ENCODE measurements at places on chromosomes 5 and 9.

DNA sequence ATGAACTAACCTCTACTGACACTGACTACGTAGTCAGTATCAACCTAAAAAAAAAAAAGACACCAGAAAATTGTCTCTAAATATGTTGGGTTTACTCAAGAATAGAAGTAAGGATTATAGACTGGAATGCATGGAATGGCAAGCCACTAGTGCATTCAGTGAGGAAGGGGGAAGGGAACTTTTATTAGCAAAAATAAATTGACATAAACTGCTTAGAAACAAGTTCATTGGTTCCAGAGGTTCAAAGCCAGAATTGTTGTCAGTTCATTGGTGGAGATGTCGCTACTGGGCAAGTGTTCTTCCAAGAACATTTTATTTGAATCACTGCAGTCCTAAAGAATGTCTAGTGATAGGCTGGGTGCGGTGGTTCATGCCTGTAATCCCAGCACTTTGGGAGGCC, 26.1 kb upstream of the AOPEP start:
- no peak for DNase-seq

DNA sequence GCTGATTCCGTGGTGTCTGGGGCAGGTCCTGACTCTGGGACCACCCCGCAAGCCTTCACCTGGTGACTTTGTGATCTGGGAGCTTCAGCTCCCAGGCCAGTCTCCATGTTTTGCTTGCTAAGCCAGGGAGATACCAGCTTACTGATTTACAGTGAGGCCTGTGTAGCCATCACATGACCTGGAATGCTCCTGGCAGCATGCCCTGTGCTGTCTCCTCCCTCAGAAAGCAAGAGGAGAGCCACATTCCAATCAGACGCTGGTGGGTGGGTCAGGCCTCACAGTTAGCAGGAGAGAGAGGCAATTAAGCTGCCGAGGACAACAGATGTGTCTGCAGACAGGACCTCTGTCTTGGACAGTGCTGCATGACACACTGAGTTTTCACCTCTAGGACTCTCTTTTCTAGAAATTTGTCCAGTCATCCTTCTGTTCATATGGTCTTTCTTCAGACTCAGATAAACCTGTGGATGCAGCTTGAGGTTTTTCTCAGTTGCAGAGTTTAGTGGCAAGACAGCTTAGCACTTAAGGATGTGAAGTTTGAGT, 24.4 kb upstream of the GRPEL2 start:
- no peak for DNase-seq

- DNase-seq = no peak
These were observed 439.3 kb downstream of the TLE1 start for GRCh38 chr9:81250041-81250440.

DNA sequence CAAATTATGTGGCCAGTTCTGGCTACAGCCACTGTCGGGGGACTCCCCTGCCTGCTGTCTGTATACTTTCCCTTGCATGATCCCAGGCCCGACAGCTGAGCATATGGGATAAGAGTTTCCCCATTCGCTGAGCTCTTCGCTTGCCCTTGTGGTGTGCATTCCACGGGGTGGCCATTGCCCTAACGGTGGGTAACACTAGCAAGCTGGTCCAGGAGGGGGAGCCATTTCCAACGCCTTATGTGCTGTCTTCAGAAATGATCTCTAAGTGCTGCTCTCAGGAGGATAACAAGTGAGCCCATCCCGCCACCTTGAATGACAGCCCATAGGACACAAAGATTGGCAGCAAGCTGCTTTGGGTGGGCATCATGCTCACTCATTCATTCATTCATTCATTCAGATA, 190.9 kb downstream of the FSTL4 start:
- DNase-seq = peak; percentile 3

- no peak for DNase-seq
These were observed 199.1 kb upstream of the SLC30A5 start for GRCh38 chr5:68894673-68895072.

DNA sequence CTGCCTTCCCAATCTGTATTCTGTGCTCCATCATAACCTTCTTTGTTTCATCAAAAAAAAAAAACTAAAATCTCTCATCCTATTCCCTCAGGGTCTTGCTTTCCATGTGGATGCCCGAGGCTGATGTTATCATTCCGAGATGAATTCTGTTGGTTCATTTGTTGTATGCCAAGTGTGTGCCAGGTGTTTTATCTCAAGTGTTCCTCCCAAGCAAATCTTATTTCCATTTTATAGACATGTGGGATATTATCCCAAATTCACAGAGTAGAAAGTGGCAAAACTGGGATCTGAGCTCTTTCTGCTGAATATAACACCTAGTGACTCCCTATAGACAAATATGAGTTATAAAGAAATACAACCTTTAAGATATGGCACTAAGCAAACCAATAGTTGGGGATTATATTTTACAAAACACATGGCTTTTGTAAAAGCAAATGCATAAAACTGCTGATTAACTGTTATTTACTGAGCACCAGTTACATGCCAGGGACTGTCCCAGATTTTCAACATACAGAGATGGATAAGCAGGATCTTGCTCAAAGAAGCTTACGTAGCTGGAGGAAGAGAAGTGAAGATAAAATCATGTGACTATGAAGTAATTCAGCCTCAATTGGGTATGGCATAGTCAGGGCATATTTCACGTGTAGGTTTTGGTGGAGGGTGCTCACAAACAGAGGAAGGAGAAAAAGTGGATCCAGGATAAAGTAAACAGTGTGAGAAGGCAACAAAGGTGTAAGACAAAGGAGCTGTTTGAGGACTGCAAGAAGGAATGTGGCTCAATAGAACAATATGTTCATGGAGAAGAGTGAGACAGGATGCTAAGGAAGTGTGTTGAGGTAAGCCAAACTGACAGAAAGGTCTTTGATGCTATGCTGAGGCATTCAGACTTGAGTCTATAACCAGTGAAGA, 143.3 kb upstream of the ADAMTSL1 start:
- no peak for DNase-seq

DNA sequence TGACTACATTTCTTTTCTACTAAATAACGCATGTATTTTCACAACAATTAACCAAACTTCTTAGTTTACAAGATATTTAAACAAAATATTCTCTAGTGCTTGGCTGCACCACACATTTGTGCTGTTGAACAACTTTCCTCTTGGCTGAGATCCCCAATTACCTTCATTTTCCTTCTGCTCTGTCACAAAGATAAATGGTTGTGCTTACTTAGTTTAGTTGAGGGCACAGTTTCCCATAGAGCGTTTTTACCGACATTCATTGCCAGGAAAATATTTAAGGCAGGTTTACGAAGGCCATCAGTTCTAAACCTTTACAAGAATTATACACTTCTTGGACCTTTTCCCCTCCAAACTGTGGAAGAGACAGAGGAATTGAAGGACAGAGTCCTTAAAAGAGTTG, 60.7 kb downstream of the PRUNE2 start:
- DNase-seq = no peak

DNA sequence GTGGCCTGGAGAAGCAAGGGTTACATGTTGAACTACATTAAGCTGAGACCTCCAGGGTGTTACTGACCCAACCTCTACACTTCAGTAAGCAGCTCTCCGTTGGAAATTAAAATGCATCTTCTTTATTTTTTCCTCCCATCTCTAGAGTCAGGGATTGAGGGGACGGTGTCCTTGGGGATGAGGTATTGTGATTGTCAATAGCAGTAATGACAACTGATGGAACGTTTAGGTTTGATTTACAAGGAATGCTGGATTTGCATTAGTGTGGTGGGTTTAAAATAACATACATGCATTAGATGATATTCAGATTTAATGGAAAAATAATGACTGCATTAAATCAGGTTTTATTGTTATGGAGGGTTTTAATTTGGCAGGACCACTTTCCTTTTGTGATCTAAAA, 82.9 kb upstream of the NTRK2 start:
- DNase-seq = no peak

DNA sequence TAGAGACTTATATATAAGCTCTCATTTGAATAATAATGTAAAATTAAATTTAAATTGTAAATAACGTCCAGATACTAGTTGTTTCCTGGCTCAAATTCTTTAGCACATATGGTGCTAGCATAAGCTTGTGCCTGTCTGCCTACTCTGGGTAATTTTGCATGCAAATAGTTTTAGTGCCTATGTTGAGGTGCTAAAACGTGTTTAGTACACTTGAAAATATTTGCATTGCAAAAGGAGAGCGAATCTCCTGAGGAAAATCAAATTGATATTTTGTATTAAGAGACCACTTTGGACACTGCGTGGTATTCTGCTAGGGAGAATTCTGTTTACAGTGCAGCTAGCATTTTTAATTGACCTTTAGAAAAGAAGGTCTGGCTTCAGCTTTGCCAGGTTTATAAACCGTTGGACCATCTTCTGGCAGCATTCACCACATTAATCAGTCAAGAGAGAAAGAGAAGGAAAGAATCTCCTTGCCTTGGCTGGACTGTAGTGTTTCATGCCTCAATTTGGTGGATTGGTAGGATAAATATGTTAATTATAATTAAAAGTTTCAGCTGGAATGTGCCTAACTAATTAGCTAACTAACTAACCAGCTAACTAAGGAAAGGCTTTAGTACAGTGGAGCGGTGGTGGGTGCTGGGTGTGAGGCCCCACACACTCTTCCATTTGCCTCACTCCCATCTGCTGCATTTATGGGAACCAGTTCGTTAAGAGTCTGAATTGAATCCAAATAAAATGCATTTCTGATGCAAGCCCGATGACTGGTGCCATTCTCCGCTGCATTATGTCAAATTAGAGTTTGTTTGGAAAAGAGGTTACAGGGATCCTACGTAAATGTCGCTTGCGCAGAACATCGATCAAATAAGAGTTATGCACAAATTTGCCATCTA, 150.1 kb upstream of the MPDZ start:
- no peak for DNase-seq

GRCh38 chr5:14960120-14960462, 88.5 kb upstream of the ANKH start:
- DNase-seq = no peak

GRCh38 chr5:179194941-179195381, 134.8 kb downstream of the ZNF354C start:
- DNase-seq = no peak

GRCh38 chr5:132020568-132021339, 9.3 kb upstream of the ACSL6 start:
- DNase-seq = no peak

DNA sequence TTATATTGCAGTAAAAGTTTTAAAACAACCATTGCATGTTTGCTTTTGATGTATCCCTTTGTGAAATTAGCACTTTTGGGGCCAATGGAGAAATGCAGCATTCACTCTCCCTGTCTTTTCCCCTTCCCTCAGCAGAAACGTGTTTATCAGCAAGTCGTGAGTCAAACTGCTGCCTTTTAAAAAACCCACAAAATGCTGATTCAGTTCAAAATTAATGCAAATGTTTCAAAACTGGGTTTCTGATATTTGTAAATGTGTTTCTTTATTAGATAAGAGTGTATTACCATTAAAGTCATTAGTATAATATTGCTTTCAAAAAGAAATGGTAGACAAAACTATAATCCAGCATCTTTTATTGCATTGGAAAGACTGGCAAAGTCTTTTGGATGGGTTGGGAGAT, 47.3 kb downstream of the RAD23B start:
- DNase-seq = no peak

- DNase-seq = no peak
These were observed 37.2 kb downstream of the NTNG2 start for GRCh38 chr9:132199056-132199455.

DNA sequence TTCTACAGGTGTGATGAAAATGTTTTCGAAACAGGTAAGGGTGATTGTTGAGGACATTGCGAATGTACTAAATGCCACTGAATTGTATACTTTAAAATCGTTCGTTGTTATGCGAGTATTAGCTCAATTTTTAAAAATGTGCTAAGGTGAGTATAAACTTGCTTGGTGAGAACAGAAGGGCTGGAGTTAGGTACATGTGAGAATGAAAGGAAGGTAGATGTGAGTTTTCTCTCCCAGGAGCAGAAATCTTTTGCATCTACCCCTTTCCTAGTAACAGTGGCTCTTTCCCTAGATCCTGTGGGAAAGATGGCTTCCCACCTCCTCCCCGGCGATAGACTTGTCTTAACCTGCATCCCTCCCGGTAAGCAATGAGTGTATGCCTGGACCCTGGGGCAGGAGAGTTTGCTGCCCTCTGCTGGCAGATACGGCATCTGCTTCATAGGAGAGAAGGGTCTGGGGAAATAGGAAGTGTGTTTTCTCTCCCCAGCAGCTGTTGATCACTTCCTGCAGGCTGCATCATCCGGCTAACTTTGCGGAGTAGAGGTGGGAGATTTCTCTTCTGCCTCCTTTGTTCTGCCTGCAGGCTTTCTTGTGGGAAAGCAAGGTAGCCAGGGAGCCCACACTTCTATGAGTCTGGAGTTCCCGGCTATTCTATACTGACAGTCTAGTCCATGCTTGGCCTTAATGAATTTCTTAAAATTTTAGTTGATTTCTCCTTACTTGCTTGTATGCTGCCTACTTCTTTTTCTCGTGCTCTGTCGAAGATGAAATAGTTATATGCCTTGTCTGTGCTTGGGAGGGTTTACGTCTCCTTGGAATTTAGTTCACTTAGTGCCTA, 373.3 kb upstream of the SEMA6A start:
- DNase-seq = no peak

DNA sequence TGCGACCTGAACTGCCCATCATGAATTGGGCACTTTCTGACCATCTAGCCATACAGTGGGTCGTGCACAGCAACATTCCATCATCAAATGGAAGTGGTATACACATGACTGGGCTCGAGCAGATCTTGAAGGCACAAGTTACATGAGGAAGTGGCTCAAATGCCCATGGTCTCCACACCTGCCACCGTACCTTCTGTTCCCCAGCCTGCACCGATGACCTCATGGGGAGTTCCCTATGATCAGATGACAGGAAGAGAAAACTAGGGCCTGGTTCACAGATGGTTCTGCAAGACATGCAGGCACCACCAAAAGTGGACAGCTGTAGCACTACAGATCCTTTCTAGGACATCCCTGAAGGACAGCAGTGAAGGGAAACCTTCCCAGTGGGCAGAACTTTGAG, 21.8 kb downstream of the MTMR12 start:
- no peak for DNase-seq

- no peak for DNase-seq
These were observed 1.8 kb upstream of the RNF44 start for GRCh38 chr5:176538989-176539384.

- DNase-seq = no peak
These were observed 96.2 kb upstream of the ARAP3 start for GRCh38 chr5:141778206-141778605.

DNA sequence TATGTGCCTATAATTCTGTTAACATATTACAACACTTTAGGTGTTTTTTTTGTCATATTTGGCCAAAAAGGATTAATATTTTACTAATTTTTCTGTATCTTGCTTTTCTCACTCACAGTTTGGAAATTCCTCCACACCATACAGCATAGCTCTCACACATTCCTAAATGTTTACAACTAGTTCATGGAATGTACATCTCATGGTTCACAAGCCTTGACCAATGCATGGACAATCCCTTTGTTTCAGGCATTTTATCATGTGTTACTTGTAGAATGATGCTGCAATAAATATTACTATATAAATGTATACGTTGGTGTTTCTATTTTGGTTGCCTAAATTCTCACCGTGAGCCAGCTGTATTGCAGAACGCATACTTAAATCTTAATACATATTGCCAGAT, 80.5 kb upstream of the SPATA31C2 start:
- DNase-seq = no peak

DNA sequence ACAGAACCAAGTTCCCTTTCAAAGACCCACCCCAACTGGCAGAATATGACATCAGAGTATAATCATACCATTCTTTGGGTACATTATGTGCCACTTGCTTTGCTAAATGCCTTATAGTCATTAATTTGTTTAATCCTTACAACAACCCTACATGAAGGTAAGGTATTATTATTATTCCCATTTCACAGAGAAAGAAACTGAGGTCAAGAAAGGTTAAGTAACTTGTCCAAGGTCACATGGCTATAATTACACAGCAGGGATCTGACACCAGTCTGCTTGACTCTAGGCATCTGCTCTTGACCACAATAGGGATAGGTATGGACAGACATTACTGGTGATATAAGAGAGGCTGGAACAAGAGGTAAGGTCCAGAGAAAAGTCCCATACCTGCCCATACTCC, 1.2 kb downstream of the FCHSD1 start:
- DNase-seq = no peak

Data from NCI-H1930 (cell line).